ENCODE measurements at places on chromosomes 12 and 14.

DNA sequence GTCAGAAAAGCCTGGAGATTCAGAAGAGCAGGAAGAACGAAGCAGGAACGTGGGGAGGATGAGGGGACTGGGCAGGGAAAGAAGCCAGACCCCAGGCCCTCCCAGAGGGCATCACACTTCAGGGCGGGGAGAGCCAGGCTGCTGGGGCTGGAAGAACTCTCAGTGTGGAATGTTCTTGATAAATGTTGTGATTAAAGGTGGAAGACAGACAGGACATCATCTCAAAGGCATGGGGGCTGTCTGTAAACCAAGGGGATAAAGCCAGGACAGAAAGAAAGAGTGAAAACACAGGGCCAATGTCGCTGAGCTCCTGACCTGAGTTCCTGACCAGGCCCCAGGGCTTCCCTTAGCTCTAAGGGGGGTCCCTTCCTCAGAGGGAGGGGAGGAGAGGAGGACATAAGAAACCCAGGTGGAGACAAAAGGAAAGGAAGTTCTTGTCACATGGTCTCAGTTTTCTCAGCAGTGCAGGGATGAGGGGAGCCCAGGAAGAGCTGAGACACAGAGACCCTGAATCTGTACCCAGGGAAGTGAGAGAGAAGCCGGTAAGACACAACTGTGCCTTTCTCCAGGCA lies 56.3 kb downstream of the SETD3 start:
- H3K27me3 ChIP-seq, result no peaks in the 10 kb centered on the region
- no peak for DNase-seq
- H3K4me1 ChIP-seq, result peaks cover 15% of the 10 kb centered on the region
- no peak overlapping the region for H3K4me3 ChIP-seq

DNA sequence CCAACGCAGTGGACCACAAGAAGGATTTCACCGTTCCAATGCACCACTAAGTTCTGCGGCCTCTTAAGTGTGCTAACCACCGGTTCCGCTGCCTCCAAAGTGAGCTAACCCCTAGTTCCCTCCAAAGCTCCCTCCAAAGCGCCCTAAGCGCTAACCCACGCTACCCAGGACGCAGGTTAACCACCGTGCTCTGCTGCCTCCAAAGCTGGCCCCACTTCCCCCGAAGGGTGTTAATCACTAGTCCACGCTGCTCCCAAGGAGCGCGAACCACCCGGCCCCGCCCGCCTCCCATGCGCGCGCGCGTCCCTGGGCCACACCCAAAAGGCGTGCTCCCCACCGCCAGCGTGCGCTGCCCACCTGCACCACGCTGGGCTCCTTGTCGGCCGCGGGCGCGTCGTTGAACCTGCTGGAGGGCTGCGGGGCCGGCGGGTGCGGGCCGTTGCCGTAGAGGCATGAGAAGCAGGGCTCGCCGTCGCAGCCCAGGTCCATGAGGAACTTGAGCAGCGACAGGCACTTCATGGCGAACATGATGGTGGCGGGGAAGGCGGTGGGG lies 11.7 kb downstream of the FAM181A start:
- no peak for DNase-seq
- peak overlapping the region; percentile 27 for H3K4me3 ChIP-seq
- H3K36me3 ChIP-seq, result no peaks in the 10 kb centered on the region
- peaks cover 15% of the 10 kb centered on the region for H3K4me1 ChIP-seq
- H3K27me3 ChIP-seq, result no peaks in the 10 kb centered on the region

GRCh38 chr14:68181519-68182326 lies 362.1 kb downstream of the RAD51B start:
- DNase-seq, result no peak
- H3K4me1 ChIP-seq, result peaks cover 38% of the 10 kb centered on the region
- no peak overlapping the region for H3K4me3 ChIP-seq

- no peak for DNase-seq
- H3K4me3 ChIP-seq, result no peak overlapping the region
- H3K4me1 ChIP-seq, result no peaks in the 10 kb centered on the region
Measured at GRCh38 chr12:122545855-122546254, 18.8 kb downstream of the KNTC1 start.

- H3K4me1 ChIP-seq, result no peaks in the 10 kb centered on the region
- no peak overlapping the region for H3K27ac ChIP-seq
- no peak overlapping the region for H3K4me3 ChIP-seq
- no peaks in the 10 kb centered on the region for H3K27me3 ChIP-seq
- DNase-seq, result no peak
- H3K36me3 ChIP-seq, result no peaks in the 10 kb centered on the region
Measured at GRCh38 chr12:56979628-56980027, 22.2 kb upstream of the RDH16 start.

DNA sequence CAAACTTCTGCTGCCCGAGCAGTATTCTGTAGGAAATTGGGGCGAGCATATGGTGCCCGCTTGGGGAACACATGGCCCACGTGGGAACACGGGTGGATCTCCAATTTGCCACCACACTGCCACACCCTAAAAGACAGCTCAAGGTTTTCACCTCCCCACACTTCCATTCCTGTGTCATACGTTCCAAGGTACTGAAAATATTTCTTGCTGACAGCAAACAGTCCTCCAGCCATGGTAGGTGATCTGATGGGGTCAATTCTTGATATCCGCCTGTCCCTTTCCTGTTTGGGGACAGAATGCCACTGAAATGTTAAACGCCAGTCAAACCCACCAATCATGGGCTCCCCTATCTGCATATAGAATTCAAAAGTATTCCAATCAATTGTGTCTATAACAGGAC lies 1.2 kb downstream of the GALNT4 start:
- peaks cover 54% of the 10 kb centered on the region for H3K4me1 ChIP-seq
- no peaks in the 10 kb centered on the region for H3K27me3 ChIP-seq
- no peaks in the 10 kb centered on the region for H3K36me3 ChIP-seq
- no peak for DNase-seq
- H3K4me3 ChIP-seq, result peak overlapping the region; percentile 78
- H3K27ac ChIP-seq, result no peak overlapping the region

GRCh38 chr12:70448371-70448770 lies 82.3 kb downstream of the KCNMB4 start:
- H3K27ac ChIP-seq, result no peak overlapping the region
- H3K27me3 ChIP-seq, result no peaks in the 10 kb centered on the region
- no peaks in the 10 kb centered on the region for H3K4me1 ChIP-seq
- no peak for DNase-seq

GRCh38 chr12:52454411-52455201 lies 2.7 kb upstream of the KRT6B start:
- H3K36me3 ChIP-seq, result no peaks in the 10 kb centered on the region
- no peaks in the 10 kb centered on the region for H3K27me3 ChIP-seq
- DNase-seq, result no peak
- no peak overlapping the region for H3K27ac ChIP-seq

DNA sequence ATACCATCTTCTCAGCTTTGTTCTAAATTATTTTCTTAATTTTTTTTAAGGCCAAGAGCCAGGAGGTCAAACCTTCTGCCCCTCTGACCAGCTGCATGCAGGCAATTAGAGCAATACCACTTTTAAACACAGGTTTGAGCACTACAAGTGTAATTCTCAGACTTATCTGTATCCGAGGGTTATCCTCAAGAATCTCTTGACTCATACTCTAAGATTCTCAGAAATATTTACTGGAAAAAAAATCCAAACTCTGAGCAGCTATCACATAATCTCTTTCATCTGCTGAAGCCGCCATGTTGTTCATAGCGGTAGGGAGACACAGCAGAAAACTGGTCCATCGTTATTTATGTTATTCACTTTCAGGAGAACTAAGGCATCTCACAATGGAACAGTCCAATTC lies 27.4 kb upstream of the PTHLH start:
- no peak for DNase-seq
- H3K36me3 ChIP-seq, result no peaks in the 10 kb centered on the region
- H3K27ac ChIP-seq, result no peak overlapping the region
- H3K4me3 ChIP-seq, result no peak overlapping the region
- H3K4me1 ChIP-seq, result peaks cover 7% of the 10 kb centered on the region

DNA sequence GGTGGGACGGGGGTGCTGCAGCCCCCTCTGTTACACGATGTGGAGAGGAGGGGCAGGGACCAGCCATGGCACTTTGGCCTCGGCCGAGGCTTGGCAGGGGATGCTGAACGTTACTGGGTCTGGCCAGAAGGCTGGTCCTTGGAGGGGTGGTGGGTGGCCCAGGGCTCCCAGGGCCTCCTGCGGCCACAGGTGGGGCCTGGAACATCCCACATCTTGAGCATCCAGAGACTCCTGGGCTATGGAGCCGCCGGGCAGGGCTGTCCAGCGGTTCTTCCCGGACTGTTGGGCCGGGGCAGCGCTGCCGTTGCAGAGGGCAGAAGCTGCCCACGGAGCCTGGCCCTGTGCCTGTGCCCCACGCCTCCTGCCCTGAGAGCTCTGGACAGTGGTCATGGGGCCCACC lies 15.9 kb downstream of the KIF26A start:
- H3K27me3 ChIP-seq, result no peaks in the 10 kb centered on the region
- DNase-seq, result no peak
- H3K4me3 ChIP-seq, result no peak overlapping the region
- H3K4me1 ChIP-seq, result peaks cover 15% of the 10 kb centered on the region
- H3K27ac ChIP-seq, result no peak overlapping the region
- no peaks in the 10 kb centered on the region for H3K36me3 ChIP-seq

GRCh38 chr14:82180139-82180538 lies 646.5 kb upstream of the SEL1L start:
- H3K36me3 ChIP-seq, result no peaks in the 10 kb centered on the region
- no peak overlapping the region for H3K4me3 ChIP-seq
- H3K4me1 ChIP-seq, result no peaks in the 10 kb centered on the region
- H3K27me3 ChIP-seq, result no peaks in the 10 kb centered on the region

- H3K27ac ChIP-seq, result no peak overlapping the region
- no peak overlapping the region for H3K4me3 ChIP-seq
- no peak for DNase-seq
- H3K4me1 ChIP-seq, result no peaks in the 10 kb centered on the region
- H3K27me3 ChIP-seq, result no peaks in the 10 kb centered on the region
Measured at GRCh38 chr12:43937947-43938346, 102.1 kb downstream of the TMEM117 start.

DNA sequence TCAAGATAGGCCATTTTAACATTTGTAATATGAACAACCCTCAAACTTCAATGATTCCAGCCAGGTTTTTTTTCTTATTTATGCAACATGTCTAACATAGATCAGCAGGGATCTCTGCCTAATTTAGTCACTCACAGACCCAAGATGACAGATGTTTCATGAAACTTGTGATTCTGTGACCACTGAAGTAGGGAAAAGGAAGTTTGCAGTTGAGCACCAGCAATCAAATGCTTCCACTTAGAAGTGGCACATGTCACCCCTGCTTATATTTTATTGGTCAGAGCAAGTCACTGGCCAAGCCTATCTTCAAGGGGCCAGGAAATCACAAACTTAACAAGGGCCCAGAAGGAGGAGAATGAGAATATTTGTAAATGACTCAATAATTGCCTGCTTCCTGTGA lies 150.6 kb downstream of the BCAT1 start:
- no peaks in the 10 kb centered on the region for H3K27me3 ChIP-seq
- no peaks in the 10 kb centered on the region for H3K36me3 ChIP-seq
- H3K4me3 ChIP-seq, result no peak overlapping the region
- H3K27ac ChIP-seq, result no peak overlapping the region

- H3K36me3 ChIP-seq, result no peaks in the 10 kb centered on the region
- peaks cover 5% of the 10 kb centered on the region for H3K4me1 ChIP-seq
- no peak overlapping the region for H3K27ac ChIP-seq
- H3K27me3 ChIP-seq, result no peaks in the 10 kb centered on the region
- H3K4me3 ChIP-seq, result no peak overlapping the region
- DNase-seq, result no peak
Measured at GRCh38 chr12:103868215-103868614, 27.2 kb upstream of the NT5DC3 start.

DNA sequence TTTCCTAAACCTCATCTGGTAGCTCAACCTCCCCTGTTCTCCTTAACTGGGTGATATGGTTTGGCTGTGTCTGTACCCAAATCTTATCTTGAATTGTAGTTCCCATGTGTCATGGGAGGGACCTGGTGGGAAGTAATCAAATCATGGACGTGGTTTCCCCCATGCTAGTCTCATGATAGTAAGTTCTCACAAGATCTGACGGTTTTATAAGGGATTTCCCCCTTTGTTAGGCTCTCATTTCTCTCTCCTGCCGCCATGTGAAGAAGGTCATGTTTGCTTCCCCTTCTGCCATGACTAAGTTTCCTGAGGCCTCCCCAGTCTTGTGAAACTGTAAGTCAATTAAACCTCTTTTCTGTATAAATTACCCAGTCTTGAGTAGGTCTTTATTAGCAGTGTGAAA lies 19.5 kb downstream of the COX16 start:
- no peaks in the 10 kb centered on the region for H3K27me3 ChIP-seq
- H3K36me3 ChIP-seq, result no peaks in the 10 kb centered on the region
- no peaks in the 10 kb centered on the region for H3K4me1 ChIP-seq
- H3K4me3 ChIP-seq, result no peak overlapping the region

- no peak overlapping the region for H3K27ac ChIP-seq
- peaks cover 30% of the 10 kb centered on the region for H3K36me3 ChIP-seq
- H3K4me3 ChIP-seq, result no peak overlapping the region
- no peaks in the 10 kb centered on the region for H3K27me3 ChIP-seq
- no peaks in the 10 kb centered on the region for H3K4me1 ChIP-seq
Measured at GRCh38 chr14:57227083-57227482, 41.6 kb downstream of the EXOC5 start.

DNA sequence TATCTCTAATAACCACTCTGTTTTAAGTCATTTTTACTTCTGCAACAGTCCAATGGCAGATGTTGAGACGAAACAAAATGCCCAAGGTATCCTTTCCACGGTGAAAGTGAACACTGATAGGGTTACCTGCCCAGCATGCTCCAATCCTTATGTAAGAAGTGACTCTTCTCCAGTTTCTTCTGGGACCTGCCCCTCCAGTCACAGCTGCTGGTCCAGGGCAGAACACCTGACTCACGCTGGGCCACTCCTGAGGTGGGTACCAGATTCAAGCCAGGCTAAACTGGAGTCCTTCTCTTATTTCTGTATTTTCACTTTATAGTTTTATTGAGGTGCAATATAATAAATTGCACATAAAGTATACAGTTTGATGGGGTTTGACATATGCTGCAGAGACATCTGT lies 16.7 kb downstream of the NT5DC3 start:
- DNase-seq, result no peak
- H3K4me3 ChIP-seq, result no peak overlapping the region
- H3K27me3 ChIP-seq, result no peaks in the 10 kb centered on the region
- no peaks in the 10 kb centered on the region for H3K36me3 ChIP-seq

DNA sequence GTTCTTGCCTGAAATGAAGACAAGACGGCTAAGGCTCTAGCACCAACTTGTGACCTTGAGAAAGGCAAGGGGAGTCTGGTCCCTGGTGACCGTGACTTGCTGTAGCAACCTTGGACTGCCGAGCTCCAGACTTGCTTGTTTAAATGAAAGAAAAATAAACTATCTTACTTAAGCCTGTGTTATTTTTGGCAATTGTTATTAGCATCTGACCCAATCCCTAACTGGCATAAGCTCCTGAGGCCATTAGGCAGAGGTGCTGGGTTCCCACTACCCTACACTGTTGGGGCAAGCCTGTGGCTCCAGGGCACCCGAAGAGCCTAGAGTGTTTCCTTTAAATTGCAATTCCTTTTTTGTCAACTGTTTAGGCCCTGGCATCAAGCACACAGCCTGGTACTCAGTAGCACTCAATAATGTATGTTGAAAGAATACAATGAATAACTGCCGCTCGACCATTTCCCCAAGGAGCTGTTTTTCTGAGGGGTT lies 106.9 kb upstream of the HIF1A start:
- no peaks in the 10 kb centered on the region for H3K36me3 ChIP-seq
- no peak overlapping the region for H3K27ac ChIP-seq
- peaks cover 25% of the 10 kb centered on the region for H3K4me1 ChIP-seq
- no peak overlapping the region for H3K4me3 ChIP-seq
- DNase-seq, result no peak
